ENCODE measurements at places on chromosomes 1 and 21.

DNA sequence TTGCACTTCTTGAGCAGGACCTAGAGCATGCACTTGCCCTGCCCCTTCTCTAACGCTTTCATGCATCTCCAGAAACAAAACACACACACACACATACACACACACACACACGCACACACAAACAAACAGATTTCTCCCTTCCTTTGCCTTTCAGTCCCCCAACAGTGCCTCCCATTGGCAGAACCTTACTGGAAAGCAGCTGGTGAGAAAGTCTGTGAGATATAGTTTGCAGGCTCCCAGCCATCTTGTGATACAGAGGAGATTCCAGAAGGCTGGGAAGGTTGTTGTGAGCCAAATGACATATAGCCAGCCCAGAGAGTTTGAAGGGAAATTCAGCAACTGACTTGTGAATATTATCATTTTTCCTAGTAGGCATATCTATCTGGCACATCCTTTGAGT, 35.9 kb upstream of the ZRANB2 start:
- DNase-seq: no peak

GRCh38 chr1:225304996-225305395, 122.8 kb downstream of the LBR start:
- no peak for DNase-seq

- peak; percentile 59 for DNase-seq
These were observed 11.9 kb downstream of the GBP5 start for GRCh38 chr1:89260566-89261255.

- no peak for DNase-seq
These were observed 44.5 kb downstream of the ELAPOR1 start for GRCh38 chr1:109158433-109158832.

GRCh38 chr1:180173952-180174351, 19.3 kb downstream of the QSOX1 start:
- no peak for DNase-seq

GRCh38 chr1:183907070-183907469, 102.2 kb downstream of the RGL1 start:
- DNase-seq: no peak

GRCh38 chr1:93723110-93723509, 41.5 kb upstream of the BCAR3 start:
- DNase-seq: peak; percentile 69

- no peak for DNase-seq
These were observed 5.0 kb downstream of the ADGRL2 start for GRCh38 chr1:81805537-81806431.

DNA sequence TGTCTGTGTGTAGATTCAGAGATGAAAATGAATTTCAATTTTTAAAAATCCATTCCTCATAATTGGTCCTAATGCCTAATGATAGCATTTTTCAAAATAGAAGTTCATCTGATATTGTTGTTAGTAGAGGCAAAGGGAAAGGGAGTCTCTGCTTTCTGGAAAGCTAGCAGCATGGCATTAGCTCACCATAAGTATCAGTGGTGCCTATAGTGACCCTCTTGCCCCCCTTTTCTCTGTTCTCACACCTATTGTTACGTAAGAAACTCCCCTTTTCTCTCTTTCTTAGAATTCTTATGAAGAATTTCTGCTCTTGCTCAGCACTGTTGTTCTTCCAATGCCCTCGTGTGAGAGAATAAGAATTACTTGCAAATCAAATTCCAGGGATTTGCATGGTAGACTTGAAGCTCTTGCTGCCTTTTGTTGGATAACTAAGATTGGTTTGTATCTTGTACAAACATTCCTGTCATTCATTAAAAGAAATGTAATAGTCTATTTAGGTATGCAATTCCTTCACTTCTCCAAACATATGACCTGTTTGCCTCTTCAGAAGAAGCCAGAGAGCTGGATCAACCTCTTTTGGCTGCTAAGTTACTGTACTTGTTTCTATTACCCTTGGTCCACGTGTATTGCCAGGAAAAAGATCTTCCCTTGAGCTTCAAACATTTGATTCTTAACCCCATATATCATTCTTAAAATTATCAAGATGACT, 69.2 kb upstream of the MAGI3 start:
- DNase-seq: no peak

DNA sequence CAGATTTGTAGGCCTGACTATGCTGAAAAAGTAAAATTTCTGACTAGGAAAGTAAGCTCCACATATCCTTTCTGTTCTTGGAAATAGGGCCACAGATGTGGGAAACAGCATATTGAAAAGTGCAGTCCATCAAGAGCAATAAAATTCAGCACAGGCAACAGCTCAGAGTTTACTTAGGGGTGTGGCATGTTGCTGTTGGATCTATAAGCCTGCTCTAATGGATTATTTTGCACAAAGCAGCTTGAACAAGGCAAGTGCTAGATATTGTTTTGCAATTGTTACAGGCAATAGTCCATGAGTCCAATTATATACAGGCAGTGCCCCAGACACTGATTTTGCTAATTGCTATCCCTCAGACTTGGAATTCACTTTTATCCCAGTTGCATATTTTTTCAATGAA, 289.8 kb upstream of the SNX7 start:
- no peak for DNase-seq

DNA sequence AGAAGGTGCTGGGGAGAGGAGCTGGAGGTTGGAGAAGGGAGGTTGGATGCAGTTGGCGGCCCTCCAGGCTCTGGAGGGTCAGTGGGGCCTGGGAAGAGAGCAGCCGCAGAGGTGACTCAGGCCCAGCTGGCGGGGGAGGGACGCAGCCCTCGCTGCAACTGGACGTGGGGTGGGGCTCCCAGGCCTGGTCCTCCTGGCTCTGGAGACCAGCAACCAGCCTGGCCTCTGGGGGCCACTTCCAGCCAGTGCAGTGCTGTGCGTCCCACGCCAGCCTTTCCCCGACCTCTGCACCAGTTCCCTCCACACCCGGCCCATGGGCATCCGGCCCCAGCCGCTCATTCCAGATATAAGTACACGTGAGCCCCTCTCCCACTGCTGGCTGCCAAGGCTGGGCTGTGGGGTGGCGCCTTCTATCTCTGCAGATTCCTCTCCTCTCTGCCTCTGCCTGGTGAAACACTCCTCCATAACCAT, 38.0 kb upstream of the COL18A1 start:
- DNase-seq: peak; percentile 62

All from fibroblast of skin of scalp (primary cell).